ENCODE measurements at places on chromosomes 7 and 10.

DNA sequence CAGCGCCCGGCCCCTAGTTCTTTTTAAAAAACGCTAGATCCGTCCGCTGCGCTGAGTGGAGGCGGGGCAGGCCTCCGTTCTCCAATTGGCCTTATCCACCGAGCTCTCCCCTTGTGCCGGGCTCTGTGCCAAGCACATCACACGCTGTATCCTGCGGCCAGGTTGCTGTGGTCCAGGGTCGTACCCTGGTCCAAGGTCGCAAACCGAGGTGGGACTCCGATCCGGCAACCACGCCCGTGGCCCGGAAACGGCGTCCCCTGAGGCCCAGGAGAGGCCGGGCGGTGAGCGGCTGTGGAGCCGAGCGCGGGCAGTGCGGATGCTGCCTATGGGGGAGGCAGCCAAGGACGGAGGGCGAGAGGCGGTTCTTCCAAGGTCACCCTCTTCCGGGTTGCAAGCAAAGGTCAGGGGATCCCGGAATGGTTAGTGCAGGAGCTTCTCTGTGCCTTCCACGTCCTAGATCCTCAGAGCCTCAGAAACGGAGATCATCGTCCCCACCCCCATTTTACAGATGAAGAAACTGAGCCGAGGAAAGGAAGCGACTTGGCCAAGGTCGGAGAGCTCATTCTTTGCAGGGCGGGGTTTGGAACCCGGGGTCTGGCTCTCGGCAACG is 72.4 kb upstream of the LRRC4 start:
- DNase-seq = peak; percentile 12

- no peak for DNase-seq
Observed at GRCh38 chr10:21487416-21488180, 37.9 kb downstream of the SKIDA1 start.

DNA sequence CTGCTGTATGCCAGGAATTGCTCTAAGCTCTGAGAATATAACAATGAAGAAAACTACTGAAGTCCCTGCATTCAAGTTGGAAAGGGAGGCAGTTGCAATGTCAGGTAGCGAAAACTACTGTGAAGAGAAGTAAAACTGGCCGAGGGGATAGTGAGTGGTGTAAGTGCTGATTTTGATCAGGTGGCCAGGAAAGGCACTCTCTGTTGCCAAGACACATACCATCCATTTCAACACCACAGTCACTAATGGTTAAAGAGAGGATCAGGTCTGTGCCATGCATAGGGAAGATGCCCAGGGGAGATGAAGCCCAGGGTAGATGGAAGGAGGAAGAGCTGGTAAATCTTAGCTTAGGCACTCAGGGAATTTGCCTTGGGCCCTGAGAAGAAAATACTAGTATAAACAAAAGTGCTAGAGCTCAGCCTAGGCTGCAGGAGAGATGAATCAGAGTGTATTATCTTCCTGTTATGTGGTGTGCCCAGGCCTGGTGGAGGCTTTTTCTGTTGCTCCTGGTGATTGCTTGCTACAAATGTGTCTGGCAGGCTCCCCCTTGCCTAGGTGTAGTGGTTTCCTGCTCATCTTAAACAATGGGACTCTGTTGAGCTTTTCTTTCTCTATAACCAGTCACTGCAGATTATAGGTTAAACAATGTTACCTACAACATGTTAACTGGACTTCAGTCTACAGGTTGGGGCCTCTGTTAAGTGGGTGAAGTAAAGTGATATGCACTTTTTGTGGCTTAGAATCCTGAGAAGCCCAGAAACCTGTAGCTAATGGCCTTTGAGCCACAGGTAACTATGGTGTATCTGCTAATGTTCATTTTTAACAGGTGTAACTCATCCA is 125.5 kb downstream of the LRRC4 start:
- DNase-seq = peak; percentile 26

- no peak for DNase-seq
Observed at GRCh38 chr10:15068802-15069201, 19.8 kb downstream of the ACBD7 start.

GRCh38 chr10:9786101-9786500 is 1231.6 kb upstream of the CELF2 start:
- no peak for DNase-seq
